ENCODE measurements at places on chromosomes 3 and 15.
A peak's percentile ranks its signal among the peaks of the same experiment; 100 is the strongest.

DNA sequence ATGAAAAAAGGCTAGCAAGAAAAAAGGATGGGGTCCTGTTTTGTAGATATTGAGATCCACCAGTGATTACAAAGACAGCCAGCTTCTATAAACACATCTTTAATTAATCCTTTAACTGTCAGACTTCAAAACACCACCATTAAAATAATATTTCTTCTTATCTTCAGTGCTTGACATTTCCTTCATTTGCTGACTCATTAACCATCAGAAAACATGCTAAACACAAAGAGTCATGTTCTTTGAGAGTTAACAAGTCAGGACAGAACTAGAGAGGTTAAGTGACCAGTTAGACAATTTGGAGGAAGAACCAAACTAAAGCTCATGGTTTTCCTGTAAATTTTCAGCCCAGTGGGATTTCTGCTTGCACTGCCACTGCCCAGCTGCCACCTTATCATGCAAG, 111.4 kb downstream of the MEIS2 start:
- DNase-seq: no peak

- DNase-seq: no peak
Measured at GRCh38 chr3:107847791-107848190, 243.0 kb downstream of the CD47 start.

GRCh38 chr3:169420429-169420828, 243.1 kb downstream of the MECOM start:
- no peak for DNase-seq

DNA sequence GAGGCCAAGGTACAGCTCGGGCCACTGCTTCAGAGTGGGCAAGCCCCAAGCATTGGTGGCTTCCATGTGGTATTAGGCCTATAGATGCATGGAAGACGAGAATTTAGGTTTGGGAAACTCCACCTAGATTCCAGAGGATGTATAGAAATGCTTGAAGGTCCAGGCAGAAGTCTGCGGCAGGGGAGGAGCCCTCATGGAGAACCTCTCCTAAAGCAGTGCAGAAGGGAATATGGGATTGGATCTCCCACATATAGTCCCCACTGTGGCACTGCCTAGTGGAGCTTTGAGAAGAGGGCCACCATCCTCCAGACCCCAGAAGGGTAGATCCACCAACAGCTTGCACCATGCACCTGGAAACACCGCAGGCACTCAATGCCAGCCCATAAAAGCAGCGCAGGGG, 48.1 kb upstream of the XXYLT1 start:
- DNase-seq: no peak

- DNase-seq: no peak
Measured at GRCh38 chr15:67082007-67082536, 16.7 kb downstream of the SMAD3 start.

- DNase-seq: peak; percentile 75
Measured at GRCh38 chr3:195549931-195550519, 6.9 kb upstream of the PPP1R2 start.

- DNase-seq: no peak
Measured at GRCh38 chr3:126098391-126098858, 14.5 kb upstream of the SLC41A3 start.

DNA sequence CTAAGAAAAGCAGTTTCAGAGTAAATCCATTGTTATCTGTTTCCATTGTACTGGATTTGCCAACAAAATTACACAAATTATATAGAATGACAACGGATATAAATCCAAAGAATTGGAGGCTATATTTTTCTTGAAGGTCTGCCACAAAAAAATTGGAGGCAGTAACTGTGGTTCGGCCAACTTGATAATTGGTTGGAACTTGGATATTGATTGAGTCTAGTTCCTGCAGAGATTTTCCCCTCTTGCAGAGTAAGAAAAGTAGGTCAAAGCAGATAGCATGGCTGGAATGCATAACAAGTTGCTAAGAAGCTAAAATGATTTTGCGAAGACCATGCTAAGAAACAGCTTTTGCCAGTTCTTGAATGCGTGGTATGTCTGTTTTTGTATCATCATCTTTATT, 269.6 kb upstream of the CFAP20DC start:
- no peak for DNase-seq

- no peak for DNase-seq
Measured at GRCh38 chr3:66259566-66260255, 38.9 kb downstream of the SLC25A26 start.

DNA sequence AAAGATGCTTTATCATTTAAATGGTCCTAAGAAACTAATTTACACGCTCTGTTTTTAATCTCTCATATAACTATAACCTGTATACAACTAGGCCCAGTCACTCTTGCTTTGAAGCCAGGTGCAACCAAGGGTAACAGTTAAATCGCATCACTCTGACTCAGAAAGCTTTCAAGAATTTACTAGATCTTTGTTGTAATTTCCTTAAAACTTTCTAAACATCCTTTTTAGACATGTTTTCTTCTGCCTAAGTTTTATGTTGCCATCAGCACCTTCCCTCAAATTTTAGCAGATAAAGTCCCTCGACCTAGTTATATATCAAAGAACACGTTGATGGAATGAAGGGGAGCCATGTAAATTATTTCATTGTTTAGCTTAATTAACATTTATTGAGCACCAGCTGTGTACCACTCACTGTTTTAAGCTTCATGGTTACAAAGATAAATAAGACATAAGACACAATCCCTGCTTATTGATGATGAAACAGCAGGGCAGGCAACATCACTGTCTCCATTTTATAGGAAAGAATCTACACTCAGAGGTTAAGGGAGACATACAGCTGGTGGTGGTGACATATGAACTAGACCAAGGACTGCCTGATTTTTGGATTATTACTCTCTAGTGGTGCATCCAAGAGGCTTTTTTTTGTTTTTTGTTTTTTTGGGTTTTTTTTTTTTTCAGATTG, 101.0 kb downstream of the CD200R1L start:
- DNase-seq: no peak

DNA sequence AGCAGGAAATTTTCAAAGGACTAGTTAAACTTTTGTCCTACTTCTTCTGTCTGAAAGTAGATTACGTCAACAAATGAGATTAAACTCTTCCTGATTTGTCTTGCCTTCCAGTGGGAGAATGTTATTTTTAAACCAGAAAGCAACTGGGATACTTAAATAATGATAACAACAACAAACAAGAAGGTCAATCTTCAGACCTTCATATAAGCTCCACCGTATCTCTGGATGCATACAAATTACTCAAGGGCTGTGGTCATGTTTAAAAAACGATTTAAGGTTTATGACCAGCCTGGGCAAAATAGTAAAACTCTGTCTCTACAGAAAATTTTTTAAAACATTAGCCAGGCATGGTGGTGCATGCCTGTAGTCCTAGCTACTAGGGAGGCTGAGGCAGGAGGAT, 145.3 kb upstream of the NPHP3 start:
- no peak for DNase-seq

GRCh38 chr3:108357042-108357441, 60.7 kb downstream of the HHLA2 start:
- no peak for DNase-seq

DNA sequence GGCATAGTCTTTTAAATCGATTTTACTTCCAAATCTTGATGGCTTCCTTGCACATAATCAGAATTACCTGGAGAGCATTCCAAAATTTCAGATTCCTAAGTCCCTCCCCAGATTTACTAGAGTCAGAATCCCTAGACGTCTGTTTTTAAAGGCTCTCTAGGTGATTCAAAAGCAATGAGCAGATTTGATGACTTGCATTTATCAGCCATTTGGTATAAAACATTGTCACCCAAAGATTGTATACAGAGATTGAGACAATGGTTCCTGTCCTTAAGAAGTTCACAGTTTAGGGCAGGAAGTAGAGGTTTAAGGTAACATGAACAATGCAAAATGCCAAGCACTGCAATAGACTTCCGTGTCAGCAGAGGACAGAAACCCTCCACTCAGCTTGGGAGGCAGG, 2.6 kb upstream of the PYGO1 start:
- DNase-seq: no peak

DNA sequence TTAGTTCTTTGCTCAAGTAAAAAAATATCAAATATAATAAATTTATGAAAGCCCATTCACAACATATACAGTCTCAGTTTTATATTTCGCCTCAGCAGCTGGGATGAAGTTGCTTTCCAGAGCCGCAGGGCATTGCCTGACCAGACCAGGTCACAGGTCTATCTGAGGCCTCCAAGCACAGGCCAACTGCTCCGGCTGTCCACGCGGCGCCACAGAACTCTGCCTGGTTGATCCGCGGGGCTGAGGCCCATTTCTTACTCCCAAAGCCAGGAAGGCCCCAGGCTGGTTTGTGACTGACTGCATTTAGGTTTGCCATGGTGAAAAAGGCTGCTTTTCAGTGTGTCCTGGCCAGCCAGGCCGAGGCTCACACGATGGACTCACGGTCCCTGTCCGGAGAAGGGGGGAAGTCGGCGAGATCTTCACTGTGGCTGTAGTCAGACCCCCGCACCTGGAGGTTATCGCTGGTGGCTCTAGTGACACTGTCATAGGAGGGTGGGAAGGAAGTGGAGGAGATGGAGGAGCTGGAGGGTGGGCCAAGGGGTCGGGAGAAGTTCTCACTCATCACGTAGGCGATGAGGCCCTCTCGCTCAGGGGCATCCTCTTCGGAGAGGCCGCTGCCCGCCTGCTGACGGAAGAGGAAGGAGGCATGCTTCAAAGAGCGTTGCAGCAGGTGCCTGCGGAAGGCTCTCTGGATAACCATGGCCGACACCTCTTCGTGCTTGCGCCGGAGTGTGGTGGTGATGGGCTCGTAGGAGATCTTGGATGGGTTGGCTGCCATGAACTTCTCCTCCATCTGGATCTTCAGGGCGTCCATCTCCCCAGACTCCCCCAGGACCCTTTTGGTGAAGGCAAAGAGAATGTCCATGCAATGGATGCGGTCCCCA, 54.1 kb downstream of the EXOG start:
- DNase-seq: no peak

GRCh38 chr3:101454629-101455028, 58.4 kb downstream of the SENP7 start:
- DNase-seq: no peak

GRCh38 chr3:425079-425478, 228.5 kb downstream of the CHL1 start:
- no peak for DNase-seq

GRCh38 chr15:96360581-96361308, 30.2 kb downstream of the NR2F2 start:
- no peak for DNase-seq

- DNase-seq: no peak
Measured at GRCh38 chr3:46690798-46691197, 2.7 kb downstream of the ALS2CL start.

DNA sequence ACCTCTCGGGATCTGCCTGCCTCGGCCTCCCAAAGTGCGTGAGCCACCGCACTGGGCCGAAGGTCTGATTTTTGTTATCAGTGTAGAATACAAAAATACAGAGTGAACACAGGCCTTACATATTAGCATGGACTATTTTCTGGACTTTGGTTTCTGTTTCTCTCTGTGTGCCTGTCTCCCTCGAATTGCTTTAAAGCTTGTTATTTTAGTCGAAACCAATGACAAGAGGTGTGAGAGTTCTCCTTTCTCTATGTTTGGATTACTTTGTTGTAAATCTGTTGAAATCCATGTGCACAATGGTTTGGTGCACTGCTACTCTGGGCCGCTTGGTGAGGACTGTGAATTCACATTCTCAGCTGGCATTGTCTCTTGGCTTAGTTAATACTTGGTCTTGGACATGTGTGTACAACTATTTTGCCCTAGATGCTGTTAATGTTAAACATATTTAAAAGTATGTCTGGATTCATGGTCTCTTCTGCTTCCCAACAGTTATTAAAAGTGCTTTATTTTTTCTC, 23.9 kb downstream of the MED12L start:
- no peak for DNase-seq

DNA sequence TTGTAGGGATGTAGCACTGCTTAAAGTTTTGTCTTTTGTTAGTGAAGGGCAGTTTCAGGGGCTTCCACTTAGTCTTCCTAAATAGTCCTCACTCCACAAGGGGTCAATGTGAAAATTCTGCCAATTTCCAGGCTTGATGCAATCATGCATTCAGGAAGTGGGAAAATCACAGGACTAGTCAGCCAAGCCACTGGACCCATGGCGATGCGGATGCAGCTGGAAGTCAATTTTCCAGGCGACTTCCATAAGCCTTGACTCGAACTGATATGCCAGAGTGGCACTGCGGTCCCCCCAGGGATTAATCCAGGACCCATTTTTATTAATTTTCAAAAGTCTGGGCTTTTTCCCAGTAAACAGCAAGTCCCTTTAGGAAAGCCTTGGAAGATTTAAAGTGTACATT, 26.1 kb downstream of the GBE1 start:
- no peak for DNase-seq

- DNase-seq: no peak
Measured at GRCh38 chr3:81516042-81516441, 245.4 kb downstream of the GBE1 start.

DNA sequence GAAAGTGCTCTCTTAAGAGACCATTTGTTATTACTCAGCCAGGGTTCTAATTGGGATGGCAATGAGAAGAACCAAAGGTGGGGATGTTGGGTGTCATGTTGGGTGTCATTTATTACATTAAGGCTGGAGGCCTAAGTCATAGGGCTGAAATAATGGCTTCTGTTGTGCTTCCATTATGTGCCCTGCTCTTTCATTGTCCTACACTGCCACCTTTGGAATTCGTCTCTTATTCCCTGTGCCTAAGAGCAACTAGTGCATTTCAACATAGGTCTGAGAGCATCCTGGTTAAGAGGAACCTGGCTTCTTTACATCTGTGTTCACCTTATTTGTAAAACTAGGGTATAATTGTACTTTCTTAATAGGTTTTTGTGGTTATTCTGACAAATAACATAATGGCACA, 32.2 kb downstream of the RIOX2 start:
- DNase-seq: no peak

DNA sequence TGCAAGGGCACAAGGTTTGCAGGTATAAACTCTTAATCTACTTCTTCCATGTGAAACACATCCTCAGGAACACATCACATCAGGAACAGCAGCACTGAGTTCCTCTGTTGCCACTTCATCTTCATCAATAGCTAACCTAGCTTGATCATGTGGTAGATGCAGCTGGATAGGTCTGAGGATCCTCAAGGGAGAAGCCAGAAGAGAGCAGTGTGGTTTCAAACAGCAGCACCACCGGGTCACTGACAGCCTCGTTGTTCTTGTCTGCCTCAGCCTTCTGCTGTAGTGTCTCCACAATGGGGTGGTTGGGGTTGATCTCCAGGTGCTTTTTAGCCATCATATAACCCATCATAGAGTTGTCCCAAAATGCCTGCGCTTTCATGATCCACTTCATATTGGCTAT, 58.8 kb downstream of the ADAM10 start:
- DNase-seq: no peak

DNA sequence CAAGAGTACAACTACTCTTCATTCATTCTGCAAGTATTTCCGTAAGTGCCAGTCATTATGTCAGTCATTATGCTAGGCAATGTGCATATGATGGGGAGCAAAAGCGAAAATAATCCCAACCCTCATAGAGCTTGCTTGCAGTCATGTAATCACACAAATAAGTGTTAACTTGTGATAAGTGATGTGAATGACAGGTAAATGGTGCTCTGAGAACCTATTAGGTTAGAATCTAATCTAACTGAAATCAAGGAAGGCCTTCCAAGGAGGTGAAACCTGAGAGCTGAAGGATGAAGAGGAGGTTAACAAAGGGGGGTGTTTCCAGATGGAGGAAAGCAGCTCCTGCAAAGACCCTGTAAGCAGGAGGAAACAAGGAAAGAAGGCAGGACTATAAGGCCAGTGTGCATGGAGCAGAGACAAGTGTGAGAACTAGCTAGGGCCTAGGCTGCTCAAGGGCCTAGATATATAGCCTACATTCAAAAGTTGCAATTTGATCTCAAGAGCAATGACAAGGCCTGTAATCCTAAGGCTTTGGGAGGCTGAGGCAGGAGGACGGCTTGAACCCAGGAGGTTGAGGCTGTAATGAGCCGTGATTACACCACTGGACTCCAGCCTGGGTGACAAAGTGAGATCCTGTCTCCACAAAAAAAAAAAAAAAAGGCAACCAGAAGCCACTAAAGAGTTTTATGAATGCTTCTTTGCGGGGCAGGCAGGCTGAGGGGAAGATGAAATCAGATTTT, 5.3 kb downstream of the PTPN9 start:
- DNase-seq: no peak

Data from stimulated activated naive CD8-positive, alpha-beta T cell treated with anti-CD3 and anti-CD28 coated beads, Interleukin-15, Interleukin-2, amounts not matched to agents 100 U/mL and 50 U/mL, for 24 hours (primary cell).